Stimulated activated CD8-positive, alpha-beta memory T cell treated with anti-CD3 and anti-CD28 coated beads, Interleukin-15, amount 100 ng/mL, for 48 hours (primary cell): ENCODE measurements at places on chromosomes 16 and 17.

GRCh38 chr16:29124828-29125227, 140.0 kb downstream of the LAT start:
- no peak for DNase-seq

DNA sequence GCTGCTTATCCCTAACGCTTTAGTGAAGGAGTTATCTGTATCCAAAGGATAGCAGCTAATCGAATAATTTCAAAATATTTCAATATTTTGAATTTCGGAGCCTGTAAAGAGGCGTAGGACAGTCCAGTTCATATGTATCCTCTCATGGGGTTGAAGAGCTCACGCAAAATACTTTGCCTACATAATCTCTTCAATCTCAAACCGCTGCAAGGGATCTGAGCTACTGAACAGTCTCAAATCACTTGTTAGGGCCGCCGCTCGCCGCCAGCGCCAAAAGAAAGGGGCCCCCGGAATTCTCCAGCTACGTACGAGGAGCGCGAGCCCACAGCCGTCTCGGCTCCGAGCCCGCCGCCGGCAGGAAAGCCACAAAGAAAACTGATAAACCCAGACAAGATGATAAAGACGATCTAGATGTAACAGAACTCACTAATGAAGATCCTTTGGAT, 601 bp upstream of the RFWD3 start:
- DNase-seq, result peak; percentile 40

- no peak for DNase-seq
Observed at GRCh38 chr16:24011237-24011636, 175.5 kb downstream of the PRKCB start.

DNA sequence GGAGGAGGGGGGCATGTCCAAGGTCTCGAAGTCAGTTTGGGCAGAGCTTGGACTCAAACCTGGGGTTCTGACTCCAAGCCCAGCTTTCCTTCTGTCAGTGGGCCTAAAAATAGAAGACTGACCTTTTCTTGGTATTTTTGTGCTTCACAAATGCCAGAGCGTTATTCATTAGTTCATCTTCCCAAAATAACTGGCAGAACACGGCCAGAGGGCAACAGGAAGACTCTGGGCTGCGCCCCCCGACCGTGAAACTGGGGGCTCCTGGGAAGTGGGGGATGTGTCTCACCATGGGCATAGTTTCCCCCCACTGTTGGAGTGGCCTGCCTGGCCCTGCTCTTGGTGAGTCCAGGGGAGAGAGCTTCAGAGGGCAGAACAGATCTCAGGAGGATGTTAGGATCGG, 94.0 kb downstream of the SOCS1 start:
- DNase-seq, result no peak

DNA sequence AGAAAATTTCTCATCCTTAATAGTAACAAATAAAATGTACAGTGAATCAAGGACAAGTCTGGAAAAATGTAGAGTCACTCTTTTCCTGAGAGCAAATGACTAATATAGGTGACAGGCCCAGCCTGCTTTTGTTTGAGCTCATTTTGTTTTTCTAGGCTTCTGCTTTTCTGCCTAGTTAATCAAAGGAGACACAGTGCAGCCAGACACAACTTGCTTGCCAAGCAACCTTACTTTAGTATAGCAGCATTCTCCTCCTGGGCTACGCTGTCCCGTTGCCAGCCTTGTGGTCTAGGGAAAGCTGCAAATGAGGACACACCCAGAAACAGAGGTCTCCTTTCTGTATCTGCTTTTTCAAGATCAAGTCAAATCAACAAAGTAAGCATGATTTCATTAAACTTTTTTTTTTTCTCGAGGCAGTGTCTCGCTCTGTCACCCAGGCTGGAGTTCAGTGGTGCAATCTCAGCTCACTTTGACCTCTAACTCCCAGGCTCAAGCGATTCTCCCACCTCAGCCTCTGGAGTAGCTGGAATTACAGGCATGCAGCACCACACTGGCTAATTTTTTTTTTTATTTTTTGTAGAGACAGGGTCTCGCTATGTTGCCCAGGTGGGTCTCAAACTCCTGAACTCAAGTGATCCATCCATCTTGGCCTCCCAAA, 17.2 kb downstream of the GINS3 start:
- no peak for DNase-seq

GRCh38 chr17:34858591-34859565, 102.4 kb downstream of the CCT6B start:
- DNase-seq, result peak; percentile 4

- DNase-seq, result no peak
Observed at GRCh38 chr16:74975591-74975990, 9.3 kb downstream of the WDR59 start.

GRCh38 chr16:59886021-59886420, 1151.9 kb upstream of the GOT2 start:
- DNase-seq, result no peak

GRCh38 chr16:70659953-70660671, 13.8 kb downstream of the IL34 start:
- DNase-seq, result no peak

- no peak for DNase-seq
Observed at GRCh38 chr16:54027995-54028394, 258.6 kb downstream of the IRX3 start.

DNA sequence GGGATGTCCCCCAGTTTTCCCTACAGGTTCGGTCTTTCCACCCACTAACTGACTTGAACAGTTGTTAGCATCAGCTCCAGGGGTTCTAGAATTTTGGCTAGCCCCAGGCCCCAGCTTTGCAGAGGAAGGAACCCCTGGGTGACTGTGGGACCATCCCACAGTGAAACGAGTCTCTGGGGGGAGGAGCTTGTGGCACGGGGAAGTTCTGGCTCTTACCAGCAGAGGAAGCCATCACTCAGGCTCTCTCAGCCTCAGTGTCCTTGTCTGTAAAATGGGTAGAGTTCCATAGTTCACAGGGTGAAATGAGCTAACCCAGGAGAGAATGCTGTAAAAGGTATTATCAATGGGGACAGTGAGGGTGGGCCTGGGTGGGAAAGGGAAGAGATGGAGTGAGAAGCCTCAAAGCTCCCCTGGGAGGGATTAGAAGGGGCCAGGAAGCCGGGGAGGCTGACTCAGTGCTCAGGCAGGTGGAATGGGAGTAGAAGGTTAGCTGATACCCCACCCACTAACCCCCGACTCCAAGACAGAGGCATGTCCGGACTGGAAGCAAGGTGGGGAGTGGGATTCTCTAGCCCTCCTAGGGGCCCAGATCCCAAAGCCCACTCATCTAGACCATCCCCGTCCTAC, 30.9 kb upstream of the CDC42EP4 start:
- no peak for DNase-seq
